Stimulated activated effector memory CD8-positive, alpha-beta T cell treated with anti-CD3 and anti-CD28 coated beads, Interleukin-12 subunit alpha, Interleukin-12 subunit beta, amount 100 ng/mL, for 72 hours (primary cell): ENCODE measurements at places on chromosomes 6 and 20.
A peak's percentile ranks its signal among the peaks of the same experiment; 100 is the strongest.

DNA sequence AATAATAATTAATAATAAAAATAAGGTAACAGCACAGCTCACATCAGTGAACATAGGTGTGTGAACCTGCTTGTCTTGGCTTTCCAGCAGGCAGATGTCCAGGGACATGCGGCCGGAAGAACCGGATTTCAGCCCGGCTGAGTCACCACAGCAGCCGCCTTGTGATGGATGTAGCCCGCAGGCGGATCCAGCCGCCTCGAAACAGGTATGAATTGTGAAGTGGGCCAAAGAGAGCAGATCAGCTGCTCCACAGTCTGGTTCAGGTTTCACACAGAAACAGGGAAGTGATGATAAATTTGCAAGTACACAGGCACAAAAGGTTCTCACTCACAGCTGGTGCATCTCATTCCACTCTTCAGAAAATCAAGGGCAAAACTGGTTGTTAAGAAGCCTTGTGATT is 55.1 kb downstream of the ID4 start:
- no peak for DNase-seq

- no peak for DNase-seq
These were observed 78.1 kb upstream of the FLRT3 start for GRCh38 chr20:14415467-14415866.

DNA sequence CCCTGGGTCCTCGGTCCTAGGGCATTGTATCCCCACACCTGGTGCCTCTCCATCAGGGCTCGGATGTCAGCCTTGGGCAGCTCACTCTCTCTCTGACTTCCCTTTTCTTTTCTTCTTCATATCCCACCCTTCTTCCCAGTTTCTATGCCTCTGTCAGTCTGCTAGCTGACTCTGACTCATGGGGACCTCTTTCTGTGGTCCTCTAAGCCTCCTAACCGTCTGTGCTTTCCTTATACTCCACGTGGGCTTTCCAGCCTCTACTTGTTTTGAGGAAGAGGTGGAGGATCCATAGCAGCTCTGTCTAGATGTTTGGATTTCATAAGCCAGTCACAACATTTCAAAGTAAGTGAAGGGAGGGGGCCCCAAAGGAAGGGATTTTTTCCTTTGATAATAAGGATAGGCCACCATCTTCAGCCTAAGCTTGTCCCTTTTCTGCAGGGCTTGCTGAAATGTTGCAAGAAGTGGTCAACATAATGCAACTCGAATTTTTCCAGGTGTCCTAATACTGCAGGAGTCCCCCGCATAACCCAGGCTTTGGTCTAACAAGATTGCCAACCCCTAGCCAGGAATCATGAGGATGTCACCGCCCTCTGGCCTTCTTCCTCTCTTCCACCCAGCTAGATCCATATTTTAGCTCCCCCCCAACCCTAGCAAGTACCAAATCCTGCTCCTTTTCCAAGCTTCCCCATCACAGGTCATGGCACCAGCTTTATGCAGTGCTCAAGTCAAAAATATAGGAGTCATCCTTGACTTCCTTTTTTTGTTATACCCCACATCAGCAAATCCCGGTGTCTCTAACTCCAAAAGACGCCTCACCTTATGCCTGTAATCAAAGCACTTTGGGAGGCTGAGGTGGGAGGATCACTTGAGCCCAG is 8.7 kb upstream of the PLTP start:
- no peak for DNase-seq

DNA sequence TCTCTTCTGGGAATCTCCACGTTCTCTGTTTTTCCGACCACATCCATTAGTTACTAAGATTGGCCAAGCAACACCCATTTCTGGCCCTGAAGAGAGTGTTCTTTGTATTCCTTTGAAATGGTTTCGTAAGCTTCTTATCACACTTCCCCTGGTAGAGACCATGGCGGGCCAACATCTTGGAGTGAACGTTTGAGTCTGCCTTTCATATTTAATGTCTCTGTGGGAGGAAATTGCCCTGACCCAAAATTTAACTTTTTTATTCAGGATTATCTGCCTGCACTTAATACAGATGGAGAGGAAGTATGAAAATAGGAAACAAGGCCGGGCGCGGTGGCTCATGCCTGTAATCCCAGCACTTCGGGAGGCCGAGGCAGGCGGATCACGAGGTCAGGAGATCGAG is 177.0 kb upstream of the SNX9 start:
- no peak for DNase-seq

DNA sequence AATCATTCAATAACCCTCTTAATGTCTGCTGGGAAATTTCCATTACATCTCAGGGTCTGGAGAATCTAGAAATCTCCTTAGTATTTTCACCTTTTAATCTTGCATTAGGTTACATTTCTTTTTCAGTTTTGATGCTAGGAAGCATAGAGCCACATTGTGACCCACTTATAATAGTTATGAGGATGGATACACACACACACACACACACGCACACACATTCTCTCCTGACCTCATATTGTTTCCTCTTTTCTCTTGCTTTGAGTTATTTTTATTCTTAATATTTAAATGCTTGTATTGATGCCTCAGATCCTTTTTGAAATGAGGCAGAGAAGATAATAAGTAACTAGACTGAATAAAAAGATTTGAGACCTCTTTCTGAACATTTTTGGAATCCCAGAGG is 128.4 kb downstream of the KLHL32 start:
- DNase-seq = no peak

DNA sequence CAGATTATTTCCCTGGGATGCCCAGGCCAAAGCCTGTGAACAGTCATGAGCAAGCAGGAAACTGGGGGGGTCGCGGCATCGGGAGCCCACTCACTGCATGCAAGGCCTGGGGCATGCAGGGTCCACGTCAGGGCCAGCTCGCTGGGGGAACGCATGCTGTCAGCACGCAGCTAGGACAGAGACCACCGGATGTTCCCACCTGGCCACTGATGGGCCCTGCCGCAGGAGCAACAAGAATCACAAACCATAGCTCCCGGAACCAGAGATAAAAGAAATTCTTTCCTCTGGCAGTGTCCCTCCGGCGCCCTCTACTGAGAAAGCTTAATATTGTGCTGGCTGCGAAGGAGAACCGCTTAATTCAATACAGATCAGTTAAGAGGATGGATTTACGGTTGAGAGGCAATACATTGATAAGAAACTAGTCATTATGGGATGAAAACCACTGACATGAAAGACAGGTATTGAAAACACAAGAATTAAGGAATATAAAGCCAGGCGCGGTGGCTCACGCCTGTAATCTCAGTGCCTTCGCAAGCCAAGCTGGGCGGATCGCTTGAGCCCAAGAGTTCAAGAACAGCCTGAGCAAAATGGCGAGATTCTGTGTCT is 32.6 kb downstream of the C6orf15 start:
- DNase-seq = peak; percentile 80

- DNase-seq = no peak
These were observed 120.9 kb upstream of the SLC2A12 start for GRCh38 chr6:134173366-134173725.

DNA sequence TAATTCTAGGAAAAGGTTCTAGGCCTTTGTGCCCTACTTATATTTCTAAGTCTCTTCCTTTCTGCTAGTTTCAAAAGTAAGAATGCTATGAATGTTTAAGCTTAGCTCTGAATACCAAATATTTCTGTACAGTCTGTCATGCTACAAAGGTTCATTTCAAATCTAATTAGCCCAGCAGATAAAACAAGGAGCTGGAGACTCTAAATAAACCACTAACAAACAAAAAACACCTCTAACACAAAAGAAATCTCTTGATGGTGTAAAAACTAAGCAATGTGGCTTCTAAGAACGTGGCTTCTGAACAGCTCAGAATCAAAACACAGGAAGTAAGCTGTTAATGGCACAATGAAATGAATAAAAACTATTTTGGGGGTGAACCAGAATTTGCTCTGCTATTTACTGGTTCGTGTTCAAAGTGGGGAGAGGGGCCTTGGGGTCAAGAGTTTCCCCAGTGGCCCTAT is 198.3 kb downstream of the BCAS1 start:
- no peak for DNase-seq

DNA sequence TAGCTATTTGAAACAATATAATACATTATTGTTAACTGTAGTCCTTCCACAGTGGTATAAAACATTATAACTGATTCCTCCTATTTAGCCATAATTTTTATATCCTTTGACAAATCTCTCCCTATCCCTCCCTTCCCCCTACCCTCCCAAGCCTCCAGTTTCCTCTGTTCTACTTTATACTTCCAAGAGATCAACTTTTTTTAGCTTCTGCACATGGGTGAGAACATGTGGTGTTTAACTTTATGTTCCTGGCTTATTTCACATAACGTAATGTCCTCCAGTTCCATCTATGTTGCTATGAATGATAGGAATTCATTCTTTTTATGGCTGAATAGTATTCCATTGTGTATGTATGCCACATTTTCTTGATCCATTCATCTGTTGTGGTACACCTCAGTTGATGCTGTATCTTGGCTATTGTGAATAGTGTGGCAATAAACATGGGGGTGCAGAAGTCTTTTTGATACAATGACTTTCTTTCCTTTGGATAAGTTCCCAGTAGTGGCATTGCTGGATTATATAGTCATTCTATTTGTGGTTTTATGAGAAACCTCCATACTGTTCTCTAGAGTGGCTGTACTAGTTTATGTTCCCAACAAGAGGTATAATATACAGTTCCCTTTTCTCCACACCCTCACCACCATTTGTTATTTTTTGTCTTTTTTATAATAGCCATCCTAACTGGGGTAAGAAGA is 205.0 kb downstream of the KCNQ5 start:
- no peak for DNase-seq
